AG09309 (cell line): ENCODE measurements at places on chromosomes 5 and 9.

DNA sequence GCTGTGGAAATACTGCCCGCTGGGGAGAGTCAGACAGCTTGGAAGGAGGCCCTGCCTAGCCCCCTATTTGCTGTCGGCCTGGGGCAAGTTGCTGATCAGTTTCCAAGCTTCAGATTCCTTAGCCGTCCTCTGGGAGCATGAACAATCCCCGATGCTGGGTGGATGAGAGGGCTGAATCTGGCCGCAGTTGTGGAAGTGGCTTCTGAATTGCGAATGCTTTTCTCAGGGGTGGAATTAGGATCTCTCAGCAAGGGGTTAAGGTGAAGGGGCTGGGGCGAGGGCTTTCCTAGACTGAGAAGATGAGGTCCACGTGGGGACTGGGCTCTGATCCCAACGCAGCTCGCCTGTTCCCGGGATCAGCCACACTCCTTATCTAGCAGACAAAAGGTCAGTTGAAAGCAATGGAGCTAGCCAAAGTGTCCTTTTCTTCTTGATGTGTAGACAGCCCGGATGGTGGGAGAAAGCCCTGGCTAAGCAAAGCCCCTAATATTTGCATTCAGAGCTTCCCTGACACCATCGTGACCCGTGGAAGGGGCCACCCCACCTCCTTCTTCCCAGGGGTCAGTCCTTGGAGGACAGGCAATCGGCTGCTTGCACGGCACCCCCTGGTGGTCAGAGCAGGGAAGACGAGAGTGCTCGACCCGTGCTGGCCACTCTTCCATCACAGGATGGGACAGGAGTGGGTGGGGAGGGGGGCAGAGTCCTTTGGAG, 54.9 kb downstream of the COL15A1 start:
- no peak for DNase-seq

GRCh38 chr9:125172031-125172755, 17.4 kb downstream of the PPP6C start:
- DNase-seq, result no peak

- DNase-seq, result no peak
Observed at GRCh38 chr5:131286400-131286715, 22.5 kb downstream of the CDC42SE2 start.

DNA sequence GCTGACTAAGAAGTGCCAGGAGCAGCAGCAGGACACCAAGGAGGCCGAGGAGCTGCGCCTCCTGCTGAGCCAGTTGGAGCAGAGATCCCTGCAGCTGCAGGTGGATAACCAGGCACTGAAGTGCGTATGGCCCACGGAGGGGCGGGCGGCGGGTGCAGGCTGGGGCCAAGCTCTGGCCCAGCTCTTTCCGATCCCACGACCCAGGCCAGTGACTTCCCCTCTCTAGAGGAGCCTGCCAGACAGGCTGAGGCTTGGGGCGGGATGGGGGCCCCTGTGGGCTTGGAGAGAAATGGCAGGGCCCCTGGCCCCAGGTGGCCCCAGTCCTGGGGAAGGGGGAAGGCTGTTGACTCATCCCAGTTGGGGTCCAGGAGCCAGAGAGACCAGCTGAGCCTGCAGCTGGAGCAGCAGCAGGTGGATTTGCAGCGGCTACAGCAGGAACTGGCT, 3.6 kb downstream of the PTRH1 start:
- no peak for DNase-seq

GRCh38 chr5:9833871-9834270, 203.7 kb upstream of the TAS2R1 start:
- DNase-seq, result no peak

GRCh38 chr5:88557881-88558280, 289.2 kb upstream of the TMEM161B start:
- DNase-seq, result no peak

GRCh38 chr9:107060062-107060461, 197.1 kb downstream of the ZNF462 start:
- no peak for DNase-seq

GRCh38 chr5:5188376-5189050, 48.4 kb downstream of the ADAMTS16 start:
- DNase-seq, result no peak
